ENCODE measurements at places on chromosomes 5 and 9.
A peak's percentile ranks its signal among the peaks of the same experiment; 100 is the strongest.

DNA sequence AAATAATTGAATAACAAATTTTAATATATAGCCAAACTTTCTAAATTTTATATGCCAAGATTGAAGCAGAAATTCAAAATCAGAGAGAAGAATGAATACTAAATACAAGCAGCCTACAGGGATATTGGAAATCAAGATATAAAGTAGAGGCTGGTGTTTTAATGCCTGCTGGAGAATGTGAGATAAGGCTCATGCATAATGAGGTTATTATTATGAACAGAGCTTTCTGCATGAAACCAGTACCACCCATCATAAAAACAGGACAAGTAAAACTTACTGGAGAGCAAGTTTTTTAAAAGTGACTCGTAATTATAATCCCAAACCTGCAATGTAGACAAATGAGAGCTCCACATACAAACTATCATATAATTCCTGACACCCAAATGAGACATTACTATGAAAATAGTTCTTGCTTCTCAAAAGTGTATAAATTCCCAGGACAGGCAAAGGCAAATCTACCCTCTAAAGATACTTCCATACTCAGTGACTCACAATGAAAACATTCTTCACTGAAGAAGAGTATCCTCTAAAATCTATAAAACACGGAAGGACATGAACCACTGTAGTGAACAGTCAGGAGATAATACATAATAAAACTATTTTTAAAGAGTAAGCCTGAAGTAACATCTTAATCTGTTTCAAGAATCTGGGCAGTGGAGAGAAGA lies 532.0 kb upstream of the GRAMD2B start:
- H3K27me3 ChIP-seq = no peaks in the 10 kb centered on the region
- H3K27ac ChIP-seq = no peak overlapping the region
- no peak overlapping the region for H3K4me3 ChIP-seq
- H3K4me1 ChIP-seq = no peaks in the 10 kb centered on the region
- DNase-seq = no peak

GRCh38 chr5:17816505-17816904 lies 182.2 kb downstream of the TAF11L14 start:
- H3K4me3 ChIP-seq = no peak overlapping the region
- no peak overlapping the region for H3K27ac ChIP-seq
- H3K4me1 ChIP-seq = no peaks in the 10 kb centered on the region

DNA sequence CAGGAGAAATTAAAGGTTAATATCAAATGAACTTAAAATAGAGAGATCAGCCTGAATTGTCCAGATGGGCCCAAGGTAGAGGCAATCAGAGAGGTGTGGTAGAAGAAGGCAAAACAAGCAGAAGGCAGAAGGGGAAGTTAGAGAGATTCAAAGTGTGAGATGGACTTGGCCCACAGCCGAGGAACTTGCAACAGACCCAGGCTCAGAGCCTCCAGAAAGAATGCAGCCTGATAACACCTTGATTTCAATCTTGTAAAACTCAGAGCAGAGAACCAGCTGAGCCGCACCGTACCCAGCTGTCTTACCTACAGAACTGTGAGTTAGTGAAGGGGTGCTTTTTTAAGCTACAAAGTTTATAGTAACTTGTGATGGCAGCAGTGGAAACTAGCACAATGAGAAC lies 190.9 kb downstream of the RFK start:
- H3K4me1 ChIP-seq = no peaks in the 10 kb centered on the region
- no peaks in the 10 kb centered on the region for H3K27me3 ChIP-seq
- no peak for DNase-seq
- no peak overlapping the region for H3K4me3 ChIP-seq
- H3K27ac ChIP-seq = no peak overlapping the region

DNA sequence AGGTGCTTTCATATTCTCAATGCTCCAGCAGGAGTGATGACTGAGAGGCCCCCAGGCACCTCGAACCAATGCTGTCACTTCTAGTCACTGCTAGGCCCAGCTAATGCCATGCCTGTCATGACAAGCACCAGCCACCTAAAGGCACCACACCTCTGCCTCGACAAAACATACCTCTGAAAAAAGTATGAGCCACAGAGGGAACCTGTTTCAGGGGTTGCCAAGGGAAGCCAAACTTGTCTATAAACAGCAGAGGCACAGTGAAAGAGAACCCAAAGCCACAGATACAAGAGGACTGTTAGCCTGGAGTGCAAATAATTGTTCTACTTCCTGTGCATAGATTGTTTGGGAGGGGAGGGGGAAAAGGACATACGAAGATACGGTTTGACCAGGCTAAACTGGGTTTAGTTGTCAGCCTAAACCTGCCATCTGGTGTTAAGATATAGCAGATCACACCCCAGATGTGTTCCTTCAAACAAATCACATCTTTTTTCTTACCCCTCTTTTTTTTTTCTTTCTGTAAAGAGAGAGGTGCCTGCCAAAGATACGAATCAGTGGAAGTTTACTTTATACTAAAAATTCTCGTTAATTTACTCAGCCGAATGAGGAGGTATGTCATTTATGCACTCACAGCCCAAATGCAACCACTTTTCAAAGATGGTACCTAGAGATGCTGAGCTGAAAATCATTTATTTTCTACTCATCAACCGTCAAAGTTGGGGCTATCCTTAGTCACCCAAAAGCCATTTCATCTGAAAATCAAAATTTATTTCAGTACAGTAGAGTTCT lies 45.7 kb downstream of the BNC2 start:
- H3K36me3 ChIP-seq = no peaks in the 10 kb centered on the region
- no peaks in the 10 kb centered on the region for H3K4me1 ChIP-seq
- DNase-seq = no peak
- no peak overlapping the region for H3K27ac ChIP-seq

DNA sequence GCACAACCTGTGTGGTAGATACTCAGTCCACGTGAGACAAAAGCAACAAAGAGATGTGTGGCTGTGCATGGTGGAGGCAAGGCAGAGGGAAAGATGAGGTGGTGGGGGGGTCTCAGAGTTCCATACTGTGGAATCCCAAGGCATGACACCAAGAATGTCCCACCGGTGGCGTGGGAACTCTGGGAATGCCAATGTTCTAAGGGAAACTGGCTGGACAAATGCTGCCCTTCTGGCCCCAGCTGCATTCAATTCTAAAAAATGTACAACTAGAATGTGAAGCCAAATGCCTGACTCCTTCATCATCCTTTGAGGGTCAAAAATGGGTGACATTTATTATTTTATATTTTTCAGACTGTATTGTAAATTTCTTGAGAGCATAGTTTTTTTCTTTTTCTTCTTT lies 58.2 kb upstream of the EQTN start:
- H3K27me3 ChIP-seq = no peaks in the 10 kb centered on the region
- H3K4me1 ChIP-seq = no peaks in the 10 kb centered on the region
- H3K27ac ChIP-seq = no peak overlapping the region
- DNase-seq = no peak

DNA sequence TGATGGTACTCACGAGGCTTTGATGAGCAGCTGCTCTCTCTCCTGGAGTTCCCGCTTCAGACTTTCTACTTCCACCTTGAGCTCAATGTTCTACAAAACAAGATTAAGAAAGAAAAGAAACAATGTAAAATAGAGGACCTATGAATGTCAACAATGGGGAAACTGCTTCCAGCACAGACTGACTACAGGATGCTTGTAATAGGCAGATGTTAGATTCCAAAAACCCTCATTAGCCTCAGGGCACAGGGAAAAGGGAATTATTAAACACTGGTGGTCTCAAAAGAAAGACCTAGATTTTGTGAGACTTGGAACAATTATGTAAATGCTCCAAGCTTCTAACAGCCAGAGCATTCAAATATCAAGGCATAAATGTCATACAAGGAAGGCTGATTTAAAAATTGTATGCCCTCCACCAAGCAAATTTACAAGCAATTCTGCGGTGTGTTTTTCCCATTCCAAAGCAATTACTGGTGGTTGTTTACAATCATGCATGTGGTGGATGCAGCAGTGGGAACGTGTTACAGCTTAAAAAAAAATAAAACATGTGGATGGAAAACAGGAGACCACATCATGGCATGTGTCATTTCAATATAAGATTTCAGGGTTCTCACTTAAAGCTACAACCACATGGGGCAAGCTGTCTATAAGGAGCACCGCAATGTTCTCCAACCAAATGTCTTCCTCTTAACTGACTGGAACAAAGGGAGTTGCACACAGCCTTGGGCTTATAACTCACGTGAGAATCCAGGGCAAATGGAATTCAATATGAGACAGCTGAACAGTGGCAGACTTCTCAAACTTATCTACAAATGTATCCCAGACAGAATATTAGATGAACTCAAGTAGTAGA lies 34.0 kb downstream of the CDK5RAP2 start:
- no peak overlapping the region for H3K4me3 ChIP-seq
- no peaks in the 10 kb centered on the region for H3K4me1 ChIP-seq
- no peak overlapping the region for H3K27ac ChIP-seq
- DNase-seq = no peak
- H3K27me3 ChIP-seq = no peaks in the 10 kb centered on the region

GRCh38 chr9:69671879-69672595 lies at the start of gene APBA1:
Gene APBA1, minus strand, starts transcription at chr9:69672371.
- H3K36me3 ChIP-seq = no peaks in the 10 kb centered on the region
- peak within 1 kb of the TSS; percentile 69 for H3K4me3 ChIP-seq
- H3K27ac ChIP-seq = no peak within 1 kb of the TSS
- peaks cover 4% of the 10 kb centered on the region for H3K4me1 ChIP-seq

DNA sequence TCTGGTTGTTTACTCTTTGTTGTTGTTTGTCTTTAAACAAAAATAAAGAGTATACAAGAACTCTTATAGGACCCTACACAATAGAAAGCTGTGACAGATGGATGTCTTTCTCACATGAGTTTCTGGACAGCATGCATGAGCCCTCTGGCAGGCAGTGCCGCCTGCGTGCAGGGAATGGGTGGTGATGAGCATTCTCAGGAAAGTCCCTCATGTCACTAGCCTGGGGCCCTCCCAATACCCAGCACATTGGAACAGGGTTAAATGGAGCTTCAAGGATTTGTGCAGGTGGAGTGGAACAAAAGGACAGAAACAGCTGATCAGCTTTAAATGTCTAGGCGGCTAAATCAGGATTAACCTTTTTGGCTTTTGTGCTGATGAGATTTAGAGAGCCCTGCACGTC lies 181.0 kb upstream of the CD180 start:
- DNase-seq = no peak
- no peaks in the 10 kb centered on the region for H3K27me3 ChIP-seq
- H3K4me3 ChIP-seq = no peak overlapping the region
- H3K4me1 ChIP-seq = no peaks in the 10 kb centered on the region

DNA sequence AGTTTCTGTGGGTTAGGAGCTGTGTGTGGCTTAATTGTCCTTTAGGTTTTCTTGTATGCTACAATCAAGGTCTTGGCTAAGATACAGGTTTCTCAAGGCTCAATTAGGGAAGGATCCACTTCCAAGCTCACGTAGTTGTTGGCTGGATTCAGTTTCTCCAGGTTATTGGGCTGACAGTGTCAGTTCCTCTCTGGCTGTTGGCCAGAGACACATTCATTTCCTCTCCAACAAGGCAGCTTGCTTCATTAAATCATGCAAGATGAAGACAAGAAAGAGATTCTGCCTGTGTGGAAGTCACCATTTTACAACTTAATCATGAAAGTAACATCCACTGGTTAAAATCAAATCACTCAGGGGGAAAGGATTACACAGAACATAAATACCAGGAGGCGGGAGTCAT lies 275.7 kb upstream of the KIF2A start:
- no peaks in the 10 kb centered on the region for H3K4me1 ChIP-seq
- H3K27me3 ChIP-seq = no peaks in the 10 kb centered on the region
- H3K36me3 ChIP-seq = no peaks in the 10 kb centered on the region
- DNase-seq = no peak
- no peak overlapping the region for H3K4me3 ChIP-seq
- no peak overlapping the region for H3K27ac ChIP-seq

DNA sequence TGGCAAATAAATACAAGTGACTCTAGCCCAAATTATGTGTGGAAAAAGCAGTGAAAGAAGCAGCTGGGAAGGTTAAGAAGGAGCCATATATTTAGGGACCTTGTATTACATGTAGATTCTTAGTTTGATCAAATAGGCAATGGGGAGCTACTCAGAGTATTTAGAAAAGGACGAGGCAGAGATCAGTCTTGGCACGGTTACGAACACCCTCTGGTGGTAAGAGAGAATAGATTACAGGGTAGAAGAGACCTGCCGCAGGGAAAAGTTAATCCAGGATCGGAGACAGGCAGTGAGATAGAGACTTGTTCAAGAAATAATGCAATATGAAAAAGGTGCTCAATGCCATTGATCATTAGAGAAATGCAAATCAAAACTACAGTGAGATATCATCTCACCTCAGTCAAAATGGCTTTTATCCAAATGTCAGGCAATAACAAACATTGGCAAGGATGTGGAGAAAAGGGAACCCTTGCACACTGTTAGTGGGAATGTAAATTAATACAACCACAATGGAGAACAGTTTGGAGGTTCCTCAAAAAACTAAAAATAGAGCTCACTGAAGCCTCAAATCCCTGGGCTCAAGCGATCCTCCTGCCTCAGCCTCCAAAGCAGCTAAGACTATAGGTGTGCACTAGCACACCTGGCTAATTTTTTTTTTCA lies 12.0 kb downstream of the INIP start:
- H3K4me3 ChIP-seq = no peak overlapping the region
- no peaks in the 10 kb centered on the region for H3K4me1 ChIP-seq
- no peak for DNase-seq
- no peak overlapping the region for H3K27ac ChIP-seq
- no peaks in the 10 kb centered on the region for H3K27me3 ChIP-seq

DNA sequence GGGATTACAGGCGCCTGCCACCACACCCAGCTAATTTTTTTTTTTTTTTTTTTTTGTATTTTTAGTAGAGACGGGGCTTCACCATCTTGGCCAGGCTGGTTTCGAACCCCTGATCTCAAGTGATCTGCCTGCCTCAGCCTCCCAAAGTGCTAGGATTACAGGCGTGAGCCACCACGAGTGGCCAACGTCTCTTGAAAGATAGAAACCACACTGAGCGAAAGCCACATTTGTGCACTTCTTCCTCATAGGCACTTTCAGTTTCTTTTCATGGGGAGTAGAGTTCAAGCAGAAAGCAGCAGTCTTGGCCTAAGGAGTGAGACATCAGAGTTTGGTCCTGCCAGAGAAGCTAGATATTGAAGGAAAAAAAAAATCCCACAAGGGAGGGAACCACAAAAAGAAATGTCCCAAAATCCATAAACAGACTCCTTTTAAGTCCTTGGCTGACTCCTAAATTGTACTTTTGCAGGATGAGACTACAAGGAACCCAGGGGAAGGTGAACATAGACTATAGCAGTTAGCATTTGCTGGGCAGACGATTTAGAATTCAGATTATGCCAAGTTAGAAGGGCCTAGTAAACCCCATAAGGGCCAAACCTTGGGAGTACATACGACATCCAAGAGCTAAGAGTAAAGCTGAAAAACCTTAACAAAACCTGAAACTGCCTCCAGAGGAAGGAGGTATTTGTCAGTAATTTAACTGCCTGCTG lies 43.9 kb upstream of the GLIPR2 start:
- no peak overlapping the region for H3K27ac ChIP-seq
- H3K4me1 ChIP-seq = no peaks in the 10 kb centered on the region
- no peak overlapping the region for H3K4me3 ChIP-seq
- no peak for DNase-seq
- H3K36me3 ChIP-seq = no peaks in the 10 kb centered on the region
